Stimulated activated CD8-positive, alpha-beta memory T cell treated with anti-CD3 and anti-CD28 coated beads, Interleukin-7, amount 100 ng/mL, for 48 hours (primary cell): ENCODE measurements at places on chromosomes 4 and X.
A peak's percentile ranks its signal among the peaks of the same experiment; 100 is the strongest.

- no peak for DNase-seq
Measured at GRCh38 chr4:169103966-169104412, 93.9 kb upstream of the CBR4 start.

DNA sequence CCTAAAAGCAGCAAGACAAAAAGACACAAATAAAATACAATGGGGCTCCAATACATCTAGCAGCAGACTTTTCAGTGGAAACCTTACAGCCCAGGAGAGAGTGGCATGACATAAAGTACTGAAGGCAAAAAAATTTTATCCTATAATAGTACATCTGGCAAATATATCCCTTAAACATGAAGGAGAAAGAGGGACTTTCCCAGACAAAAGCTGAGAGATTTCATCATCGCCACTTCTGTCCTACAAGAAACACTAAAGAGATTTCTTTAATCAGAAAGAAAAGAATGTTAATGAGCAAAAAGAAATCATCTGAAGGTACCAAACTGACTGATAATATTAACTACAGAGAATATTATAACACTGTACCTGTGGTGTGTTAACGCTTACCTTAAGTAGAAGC is 86.4 kb downstream of the ANKRD17 start:
- DNase-seq: no peak

- no peak for DNase-seq
Measured at GRCh38 chr4:83362492-83363329, 28.1 kb upstream of the HPSE start.

- peak; percentile 42 for DNase-seq
Measured at GRCh38 chr4:3480528-3481112, 17.5 kb downstream of the DOK7 start.

- no peak for DNase-seq
Measured at GRCh38 chr4:4595252-4595651, 53.4 kb upstream of the STX18 start.

- DNase-seq: no peak
Measured at GRCh38 chr4:140092094-140092851, 61.7 kb downstream of the MAML3 start.

GRCh38 chr4:154010371-154010770 is 221.5 kb upstream of the SFRP2 start:
- no peak for DNase-seq

DNA sequence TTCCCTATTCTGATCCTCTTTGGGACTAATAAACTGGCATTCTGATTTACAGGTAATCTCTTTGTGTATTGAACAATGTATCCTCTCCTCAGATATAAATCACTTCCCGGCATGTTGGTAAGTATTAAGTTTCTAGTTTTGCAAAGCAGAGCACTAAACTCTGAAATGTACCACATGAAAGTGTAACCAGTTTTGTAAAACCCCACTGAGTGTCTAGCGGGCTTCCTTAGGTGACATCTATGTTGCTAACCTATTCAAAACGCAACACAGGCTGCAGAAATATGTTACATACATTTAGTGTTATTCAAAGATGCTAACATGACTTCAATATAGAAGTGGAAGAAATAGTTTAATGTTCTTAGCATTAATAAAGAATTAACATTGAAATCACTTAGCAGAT is 25.2 kb downstream of the DNAJB14 start:
- DNase-seq: no peak

- no peak for DNase-seq
Measured at GRCh38 chrX:154030715-154031305, 11.1 kb upstream of the IRAK1 start.

DNA sequence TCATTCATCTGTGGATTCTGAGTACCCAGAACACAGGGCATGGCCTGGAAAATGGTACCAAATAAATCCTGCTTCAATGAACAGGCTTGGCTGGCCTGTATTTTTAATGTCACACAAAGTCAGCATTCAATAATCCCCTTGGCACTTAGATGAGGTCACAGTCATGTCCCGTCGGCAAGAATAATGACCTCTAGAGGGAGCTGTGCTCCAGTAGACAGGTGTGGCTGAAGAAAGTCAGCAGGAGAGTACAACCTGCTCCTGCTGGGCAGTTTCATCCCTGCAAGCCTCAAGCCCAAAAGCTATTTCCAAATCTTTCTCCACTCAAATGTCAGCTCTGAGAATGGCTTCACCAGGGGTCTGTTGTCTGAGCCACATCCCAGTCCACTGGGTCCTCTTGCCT is 404.0 kb upstream of the F9 start:
- no peak for DNase-seq

DNA sequence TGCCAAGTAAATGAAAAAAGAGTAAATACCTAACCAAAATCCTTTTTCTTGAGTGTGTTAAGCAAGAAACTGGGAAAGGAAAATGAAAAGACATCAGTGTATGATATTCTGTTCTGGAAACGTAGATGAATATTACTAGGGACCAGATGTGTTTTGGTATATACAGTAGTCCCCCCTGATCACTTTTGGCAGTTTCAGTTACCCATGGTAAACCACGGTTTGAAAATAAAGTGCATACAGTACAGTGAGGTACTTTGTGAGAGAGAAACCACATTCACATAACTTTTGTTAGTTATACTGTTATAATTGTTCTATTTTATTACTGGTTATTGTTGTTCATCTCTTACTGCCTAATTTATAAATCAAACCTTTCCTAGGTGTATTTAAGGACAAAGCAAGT is 250.9 kb downstream of the TENM3 start:
- no peak for DNase-seq

GRCh38 chr4:118113220-118113619 is 78.9 kb downstream of the NDST3 start:
- DNase-seq: no peak
